ENCODE measurements at places on chromosomes 2 and 18.

- DNase-seq = no peak
Measured at GRCh38 chr2:3224681-3225080, 152.9 kb downstream of the EIPR1 start.

DNA sequence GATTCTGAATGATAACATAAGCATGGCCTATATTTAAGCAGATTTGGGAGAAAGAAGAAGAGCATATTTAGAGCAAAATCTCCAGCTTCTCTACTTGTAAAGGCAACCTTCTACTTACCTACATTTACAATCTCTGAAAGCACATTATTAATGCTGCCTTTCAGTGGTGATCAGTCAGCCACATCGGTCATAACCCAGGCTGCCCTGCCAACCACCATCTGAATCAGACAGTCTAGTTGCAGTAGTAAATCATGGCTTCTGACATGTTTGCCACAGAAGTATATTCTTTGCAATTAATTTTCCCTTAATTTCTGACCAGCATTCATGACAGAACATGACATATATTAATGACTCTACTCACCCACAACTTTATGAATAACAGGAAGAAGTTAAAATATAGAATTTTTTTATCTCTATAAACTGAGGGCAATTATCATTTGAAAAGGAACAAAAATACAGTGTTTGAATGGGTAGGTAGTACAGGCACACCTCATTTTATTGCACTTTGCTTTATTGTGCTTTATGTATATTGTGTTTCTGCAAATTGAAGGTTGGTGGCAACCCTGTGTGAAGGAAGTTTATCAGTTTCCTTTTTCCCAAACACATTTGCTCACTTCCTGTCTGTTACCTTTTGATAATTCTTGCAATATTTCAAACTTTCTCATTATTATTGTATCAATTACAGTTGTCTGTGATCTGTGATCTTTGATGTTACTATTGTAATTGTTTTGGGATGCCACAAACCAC is 531.6 kb upstream of the CHAC2 start:
- no peak for DNase-seq

DNA sequence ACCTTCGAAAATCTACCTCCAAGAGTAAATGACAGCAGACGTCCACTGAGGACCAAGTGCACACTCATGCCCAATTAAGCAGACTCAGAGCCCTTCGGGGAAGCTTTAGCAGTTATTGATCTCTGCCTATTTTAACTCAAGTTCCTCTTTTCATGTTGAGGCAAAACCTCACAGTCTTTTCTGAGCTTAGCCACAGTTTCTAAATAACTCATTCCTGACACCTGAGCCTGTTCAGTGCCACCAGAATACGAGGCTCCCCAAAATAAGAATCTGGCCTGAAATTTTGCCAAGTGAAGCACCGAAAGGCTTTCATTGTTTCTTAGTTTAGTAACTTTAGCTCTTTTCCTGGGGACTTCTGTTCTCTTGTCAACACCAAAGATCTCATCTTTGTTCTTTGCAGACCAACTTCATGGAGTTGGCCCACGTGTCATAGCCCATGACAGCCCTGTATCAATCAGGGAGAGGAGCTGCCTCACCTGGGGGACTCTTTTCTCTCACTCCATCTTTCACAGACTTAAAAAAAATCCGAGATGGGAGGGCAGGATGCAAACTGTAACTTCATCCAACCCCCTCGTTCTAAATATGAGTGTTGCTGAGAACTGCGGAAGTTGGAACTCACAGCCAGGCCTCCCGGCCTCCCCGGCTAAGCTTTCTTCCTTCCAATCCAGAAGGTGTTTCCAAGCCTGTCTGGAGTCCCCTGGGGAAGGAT is 22.2 kb downstream of the INPP5D start:
- DNase-seq = no peak

- no peak for DNase-seq
Measured at GRCh38 chr2:129255610-129256313, 723.7 kb upstream of the RAB6C start.

- DNase-seq = no peak
Measured at GRCh38 chr2:48209214-48209885, 303.1 kb upstream of the FBXO11 start.

DNA sequence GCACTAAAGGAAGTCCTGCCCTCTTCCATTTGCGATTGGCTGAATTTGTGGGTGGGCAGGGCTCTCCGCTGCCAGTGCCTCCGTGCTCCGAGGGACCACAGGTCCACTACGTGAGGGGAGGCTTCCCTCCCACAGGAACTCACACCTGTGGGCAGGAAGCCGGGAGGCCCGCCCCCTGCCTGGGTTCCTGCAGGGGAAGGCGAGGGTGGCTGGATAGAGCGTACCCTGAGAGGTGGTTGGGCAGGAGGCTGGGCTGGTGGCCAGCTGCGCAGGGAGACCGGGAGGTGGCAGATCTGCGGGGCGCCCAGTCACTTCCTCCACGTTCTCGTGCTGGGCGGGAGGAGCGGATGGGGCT is 47.0 kb upstream of the PTH2R start:
- DNase-seq = no peak

GRCh38 chr2:55490554-55490953 is 29.0 kb upstream of the CFAP36 start:
- DNase-seq = no peak

GRCh38 chr2:69280796-69281412 is 106.1 kb downstream of the GFPT1 start:
- no peak for DNase-seq

- no peak for DNase-seq
Measured at GRCh38 chr2:65232636-65233035, 5.0 kb downstream of the ACTR2 start.

GRCh38 chr2:54556621-54557121 is 100.5 kb downstream of the SPTBN1 start:
- DNase-seq = no peak

DNA sequence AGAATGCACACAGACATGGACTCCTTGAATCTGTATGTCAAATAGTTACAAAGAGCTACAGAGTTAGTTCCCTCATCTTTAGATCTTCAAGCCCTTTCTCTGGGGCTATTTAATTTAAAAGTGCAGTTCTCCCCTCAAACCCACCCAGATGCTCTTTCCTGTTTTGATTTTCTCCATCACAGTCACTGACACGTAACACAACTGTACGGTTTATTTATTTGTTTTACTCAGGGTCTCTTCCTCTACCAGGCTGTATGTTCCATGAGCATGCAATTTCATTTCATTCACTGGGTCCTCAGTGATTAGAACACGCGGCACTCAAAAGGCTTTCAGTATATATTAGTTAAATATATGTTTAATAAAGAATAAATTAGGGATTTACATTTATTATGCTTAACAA is 94.7 kb downstream of the DOCK10 start:
- DNase-seq = peak; percentile 31

GRCh38 chr18:52615321-52615720 is 275.3 kb downstream of the DCC start:
- no peak for DNase-seq

DNA sequence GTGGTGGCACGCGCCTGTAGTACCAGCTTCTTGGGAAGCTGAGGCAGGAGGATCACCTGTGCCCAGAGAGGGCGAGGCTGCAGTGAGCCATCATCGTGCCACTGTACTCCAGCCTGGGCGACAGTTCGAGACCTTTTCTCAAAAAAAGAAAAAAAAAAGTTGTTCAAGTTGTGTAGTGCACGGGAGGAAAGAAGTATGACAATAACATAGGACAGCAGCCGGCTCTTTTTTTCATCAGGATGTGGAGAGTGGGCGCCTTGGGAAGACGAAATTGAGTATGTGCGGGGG is 36.5 kb downstream of the PCBP1 start:
- no peak for DNase-seq

DNA sequence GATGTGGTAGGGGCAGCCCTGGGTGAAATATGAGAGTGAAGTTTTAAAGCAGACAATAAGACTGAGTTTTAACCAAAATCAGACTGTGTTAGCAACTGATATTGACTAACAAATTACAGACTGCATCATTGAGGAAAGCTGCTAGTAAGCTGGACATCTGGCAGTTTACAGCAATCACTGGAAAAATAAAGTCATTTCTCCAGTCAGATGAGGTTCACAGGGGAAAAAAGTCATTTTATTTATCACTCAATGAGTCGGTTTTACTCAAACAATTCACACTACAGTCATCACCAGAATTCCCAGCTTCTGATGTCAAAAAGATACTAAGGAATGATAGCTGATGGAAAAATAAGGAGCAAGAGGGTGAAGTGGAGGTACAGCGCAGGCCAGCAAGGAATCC is 10.5 kb upstream of the TMEM177 start:
- no peak for DNase-seq

DNA sequence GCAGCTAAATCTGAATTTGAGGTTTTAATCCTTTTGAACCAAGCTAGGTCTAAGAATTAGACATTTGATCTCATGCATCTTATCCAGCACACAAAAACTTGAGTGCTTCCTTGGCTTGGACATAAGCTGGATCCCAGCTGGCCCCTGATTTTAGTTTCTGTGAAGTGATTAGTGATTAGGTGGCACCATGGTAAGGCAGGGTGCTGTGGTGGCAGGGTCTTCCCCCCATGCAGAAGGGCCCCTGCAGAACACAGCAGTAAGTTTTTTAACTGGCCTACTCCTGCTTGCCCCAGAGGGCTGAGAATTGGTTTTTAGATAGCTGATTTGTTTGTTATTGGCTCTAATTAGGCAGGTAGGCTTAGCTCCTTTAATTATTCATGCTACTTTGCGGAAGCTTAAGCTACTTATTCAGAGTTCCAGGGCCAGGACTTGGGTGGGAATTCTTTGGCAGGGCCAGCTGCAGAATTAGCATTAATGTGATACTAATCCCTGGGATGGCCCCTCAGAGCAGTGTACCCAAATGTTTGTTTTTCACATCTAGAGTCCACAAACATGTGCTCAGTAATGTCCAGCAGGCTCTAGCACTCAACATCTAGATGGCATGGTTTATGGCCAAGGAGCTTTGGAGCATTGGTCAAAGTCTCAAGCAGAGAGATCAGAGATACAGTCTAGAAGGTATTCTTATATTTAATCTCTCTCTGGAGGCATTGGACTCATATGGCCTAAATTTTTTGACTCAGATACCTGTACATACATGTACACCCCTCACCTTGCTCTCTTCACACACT is 99.6 kb downstream of the FMNL2 start:
- no peak for DNase-seq

DNA sequence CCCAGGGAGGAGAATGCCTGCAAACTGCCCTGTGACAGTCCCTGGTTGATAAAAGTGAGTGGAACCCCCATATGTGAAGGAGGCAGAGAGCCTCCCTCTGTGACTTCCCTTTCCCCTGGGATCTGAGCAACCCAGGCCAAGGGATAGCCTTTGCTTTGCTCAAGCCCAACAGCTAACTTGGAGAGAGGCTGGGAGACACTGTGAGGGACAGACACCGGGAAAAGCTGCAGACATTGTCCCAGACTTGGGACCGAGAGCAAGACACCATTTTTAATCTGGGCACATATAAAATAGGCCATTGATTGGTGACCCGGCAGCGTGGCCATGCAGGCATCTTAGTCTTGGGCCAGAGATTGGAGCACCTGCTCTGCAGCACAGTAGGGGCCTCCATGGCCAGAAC is 96.1 kb upstream of the SALL3 start:
- no peak for DNase-seq

- DNase-seq = no peak
Measured at GRCh38 chr18:2654169-2654927, 1.2 kb upstream of the SMCHD1 start.

DNA sequence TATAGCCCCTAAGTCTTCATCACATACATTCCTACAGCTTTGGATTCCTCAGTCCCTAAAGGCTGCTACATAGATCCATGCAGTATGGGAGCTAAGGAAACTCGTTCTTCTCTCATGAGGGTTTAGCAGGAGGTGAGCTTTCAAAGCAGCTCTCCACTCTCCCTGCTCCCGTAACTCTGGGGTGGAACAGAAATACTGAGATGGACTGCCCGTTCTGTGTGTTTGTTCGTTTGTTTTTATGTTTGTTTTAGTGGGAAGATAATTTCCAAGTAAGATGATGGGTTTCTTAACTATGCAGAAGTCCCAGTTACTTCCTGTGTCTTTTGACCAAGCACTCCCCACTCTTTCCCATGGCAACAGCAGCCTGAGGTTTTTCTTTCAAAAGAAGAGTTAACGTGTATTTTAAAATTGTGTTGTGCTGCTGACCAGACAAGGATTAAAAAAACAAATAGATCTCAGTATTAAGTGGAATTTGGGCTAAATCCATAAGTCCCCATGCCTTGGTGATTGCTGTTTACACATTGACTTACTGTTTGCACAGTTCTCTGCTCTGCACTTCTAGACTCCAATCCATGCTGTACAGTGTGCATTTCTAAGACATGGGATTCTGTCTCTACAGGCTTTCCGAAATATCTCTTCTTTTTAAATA is 156.4 kb upstream of the SH3BP4 start:
- DNase-seq = no peak

GRCh38 chr18:5447442-5447841 is 96.4 kb downstream of the EPB41L3 start:
- DNase-seq = no peak

DNA sequence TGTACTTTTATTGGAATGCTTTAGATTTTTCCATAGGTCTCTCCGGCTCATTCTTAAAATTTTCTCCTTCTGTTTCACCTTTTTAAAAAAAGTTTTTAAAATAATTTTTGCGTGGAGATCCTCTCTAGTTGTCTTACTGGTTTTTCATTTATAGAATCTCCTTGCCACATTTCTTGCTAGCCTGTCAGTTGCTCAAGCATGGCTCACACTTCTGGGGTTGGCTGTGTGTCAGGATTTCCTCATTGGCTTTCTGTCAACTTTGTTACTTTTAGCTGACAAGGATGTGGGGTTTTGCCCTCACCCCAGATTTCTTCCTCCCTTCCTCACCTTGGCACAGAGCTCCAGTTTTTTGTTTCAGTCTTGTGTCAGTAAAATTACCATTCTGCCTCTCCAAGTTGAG is 124.6 kb downstream of the ZNF407 start:
- DNase-seq = no peak

- DNase-seq = no peak
Measured at GRCh38 chr2:195672674-195673073, 15.6 kb downstream of the SLC39A10 start.

- DNase-seq = no peak
Measured at GRCh38 chr2:196380098-196380497, 208.7 kb upstream of the STK17B start.

GRCh38 chr18:77178559-77178958 is 46.0 kb upstream of the MBP start:
- no peak for DNase-seq

- no peak for DNase-seq
Measured at GRCh38 chr2:15914596-15915385, 25.6 kb upstream of the MYCN start.

- DNase-seq = no peak
Measured at GRCh38 chr2:54030806-54031205, 60.0 kb upstream of the PSME4 start.

DNA sequence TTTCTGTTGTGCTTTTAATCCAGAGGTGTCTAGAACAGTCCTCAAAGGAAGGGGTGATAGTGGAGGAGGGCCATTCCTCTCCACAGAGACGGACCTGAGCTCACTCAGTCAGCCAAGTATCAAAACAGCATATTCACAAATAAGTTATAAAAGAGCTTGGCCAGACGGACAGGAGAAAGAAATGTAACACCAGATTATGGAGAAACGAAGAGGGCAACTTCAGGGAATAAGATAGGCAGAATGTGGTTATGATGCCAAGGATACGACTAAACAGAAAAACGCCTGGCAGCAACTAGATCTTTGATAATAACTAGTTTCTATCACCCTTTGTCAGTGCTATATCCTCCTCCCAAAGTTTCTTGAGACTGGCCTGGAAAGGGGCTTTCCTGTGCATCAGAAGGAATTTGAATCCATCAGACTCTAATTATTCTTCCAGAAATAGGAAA is 42.5 kb downstream of the MAP4K3 start:
- no peak for DNase-seq
